GM12878 (cell line): ENCODE measurements at places on chromosomes 11 and 22.

- no peaks in the 10 kb centered on the region for H3K36me3 ChIP-seq
- H3K4me3 ChIP-seq, result no peak overlapping the region
- H3K27me3 ChIP-seq, result no peaks in the 10 kb centered on the region
- H3K27ac ChIP-seq, result no peak overlapping the region
- H3K4me1 ChIP-seq, result no peaks in the 10 kb centered on the region
- DNase-seq, result no peak
Measured at GRCh38 chr11:74670171-74670570, 61.1 kb downstream of the CHRDL2 start.

DNA sequence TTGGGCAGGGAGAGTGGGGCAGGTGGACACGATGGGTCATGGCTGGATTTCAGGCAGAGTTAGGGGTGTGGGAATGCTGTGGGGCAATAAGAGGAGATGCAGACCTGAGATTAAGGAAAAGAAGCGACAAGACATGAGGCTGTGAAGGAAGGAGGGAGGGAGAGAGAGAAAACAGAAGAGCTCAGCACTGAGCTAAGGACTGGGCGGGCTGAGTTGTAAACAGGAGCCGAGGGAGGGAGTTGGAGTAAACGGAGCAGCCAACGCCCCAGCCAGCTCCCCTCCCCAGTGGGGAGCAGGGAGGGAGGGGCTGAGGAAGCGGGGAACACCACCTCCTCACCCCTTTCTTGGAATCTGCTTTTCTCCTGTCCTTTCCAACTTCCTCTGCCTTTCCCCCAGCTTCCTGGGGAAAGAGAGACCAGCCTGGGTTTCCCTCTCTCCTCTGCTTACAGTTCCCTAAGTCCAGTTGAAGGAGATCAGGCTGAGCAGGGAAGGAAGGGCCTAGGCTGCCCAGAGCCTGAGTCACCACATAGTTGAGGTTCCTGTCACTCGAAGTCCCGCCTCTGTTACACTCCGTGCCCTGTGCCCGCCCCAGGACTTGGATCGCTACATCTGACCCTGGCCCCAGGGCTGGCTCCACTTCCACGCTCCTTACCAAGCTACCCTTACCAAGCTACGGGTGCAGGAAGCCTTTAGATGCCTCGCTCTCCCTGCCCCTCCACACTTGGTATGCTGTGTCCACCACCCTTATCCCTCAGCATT, 6.7 kb upstream of the AHNAK start:
- H3K36me3 ChIP-seq, result no peaks in the 10 kb centered on the region
- peaks cover 76% of the 10 kb centered on the region for H3K4me1 ChIP-seq
- H3K27ac ChIP-seq, result peak overlapping the region; percentile 56
- no peak overlapping the region for H3K4me3 ChIP-seq
- no peaks in the 10 kb centered on the region for H3K27me3 ChIP-seq

- no peak for DNase-seq
- no peaks in the 10 kb centered on the region; the same call in 1 of the 2 replicates for H3K4me1 ChIP-seq
- peak within 1 kb of the TSS; percentile 94 for H3K4me3 ChIP-seq
- peak within 1 kb of the TSS; percentile 58 for H3K27ac ChIP-seq
- no peaks in the 10 kb centered on the region for H3K27me3 ChIP-seq
- peaks cover 5% of the 10 kb centered on the region; the same call in 1 of the 2 replicates for H3K36me3 ChIP-seq
Measured at GRCh38 chr11:47565340-47566148, at the start of gene PTPMT1. Gene PTPMT1, plus strand, starts transcription at chr11:47565599. Its CDS starts 24 bp downstream, at chr11:47565623.

- no peak overlapping the region for H3K4me3 ChIP-seq
- peak; percentile 84 for DNase-seq
- H3K27ac ChIP-seq, result peak overlapping the region; percentile 97
Measured at GRCh38 chr22:17243524-17243923, 24.3 kb upstream of the ADA2 start.

DNA sequence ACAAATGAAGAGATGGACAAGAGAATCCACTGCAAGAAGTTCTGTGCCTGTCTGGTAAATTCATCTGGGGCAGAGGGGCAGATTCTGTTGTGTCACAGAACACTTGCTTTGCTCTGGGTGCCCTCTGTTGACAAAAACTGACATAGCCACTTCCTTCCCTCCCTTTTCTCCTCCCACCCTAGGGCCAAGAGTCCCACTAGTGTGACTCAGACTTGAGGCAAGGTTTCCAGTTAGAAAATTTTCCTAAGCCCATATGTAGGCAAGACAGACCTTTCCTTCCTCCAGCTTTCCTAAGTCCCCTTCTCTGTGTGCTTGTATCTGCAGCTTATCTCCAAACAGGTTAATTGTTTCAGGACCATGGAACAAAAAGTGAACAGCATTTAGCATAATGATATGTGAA, 106.8 kb downstream of the RBFOX2 start:
- H3K4me3 ChIP-seq, result no peak overlapping the region
- DNase-seq, result peak; percentile 13
- H3K36me3 ChIP-seq, result no peaks in the 10 kb centered on the region
- no peak overlapping the region for H3K27ac ChIP-seq
- no peaks in the 10 kb centered on the region for H3K27me3 ChIP-seq

GRCh38 chr22:38153821-38154562, 27.6 kb downstream of the PLA2G6 start:
- no peak overlapping the region for H3K27ac ChIP-seq
- no peaks in the 10 kb centered on the region for H3K36me3 ChIP-seq
- no peaks in the 10 kb centered on the region for H3K27me3 ChIP-seq
- DNase-seq, result no peak
- peaks cover 8% of the 10 kb centered on the region for H3K4me1 ChIP-seq

DNA sequence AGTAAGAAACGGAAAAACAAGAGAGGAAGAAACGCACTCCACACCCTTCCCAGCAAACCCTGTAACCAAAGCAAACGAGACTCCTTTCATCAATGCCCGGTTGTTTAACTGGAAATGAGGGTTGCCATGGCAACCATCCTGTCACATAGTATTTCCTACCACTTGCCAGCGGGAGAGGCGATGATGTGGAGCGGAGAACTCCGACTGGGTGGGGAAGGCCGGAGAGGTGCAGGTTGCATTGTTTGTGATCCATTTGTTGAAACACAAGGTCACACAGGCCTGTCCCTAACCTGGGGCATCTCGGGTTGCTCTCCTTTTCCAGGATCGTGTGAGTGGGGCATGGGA, 609.9 kb downstream of the BUD13 start:
- H3K36me3 ChIP-seq, result no peaks in the 10 kb centered on the region
- H3K4me1 ChIP-seq, result no peaks in the 10 kb centered on the region
- H3K27ac ChIP-seq, result no peak overlapping the region
- no peak overlapping the region for H3K4me3 ChIP-seq
- H3K27me3 ChIP-seq, result no peaks in the 10 kb centered on the region

GRCh38 chr11:23574149-23574548, 713.9 kb upstream of the CCDC179 start:
- DNase-seq, result no peak
- H3K36me3 ChIP-seq, result no peaks in the 10 kb centered on the region
- H3K4me3 ChIP-seq, result no peak overlapping the region
- no peaks in the 10 kb centered on the region for H3K4me1 ChIP-seq

DNA sequence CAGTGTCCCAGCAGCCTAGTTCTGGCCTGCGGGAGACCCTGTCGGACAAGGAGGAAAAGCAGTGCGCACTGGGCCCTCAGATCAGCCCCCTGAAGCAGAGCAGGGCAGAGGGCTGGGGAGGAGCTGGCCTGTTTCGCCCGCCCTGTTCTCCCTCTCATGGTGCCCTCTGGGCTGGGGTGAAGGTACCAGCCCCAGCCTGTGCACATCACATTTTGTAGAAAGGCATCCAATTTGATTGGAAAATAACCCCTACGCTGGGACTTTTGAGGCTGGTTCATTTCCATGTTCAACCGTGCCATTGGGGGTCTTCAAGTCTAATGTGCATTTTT, 832 bp upstream of the NAP1L4 start:
- H3K27ac ChIP-seq, result peak overlapping the region; percentile 84
- H3K27me3 ChIP-seq, result no peaks in the 10 kb centered on the region

- H3K4me1 ChIP-seq, result no peaks in the 10 kb centered on the region
- H3K36me3 ChIP-seq, result no peaks in the 10 kb centered on the region
- no peaks in the 10 kb centered on the region for H3K27me3 ChIP-seq
- no peak overlapping the region for H3K4me3 ChIP-seq
- DNase-seq, result no peak
Measured at GRCh38 chr22:27809226-27809603, 7.7 kb upstream of the MN1 start.

GRCh38 chr22:39960791-39961746, 872 bp downstream of the TMA7B start:
- H3K4me1 ChIP-seq, result peaks cover 49% of the 10 kb centered on the region
- no peaks in the 10 kb centered on the region for H3K27me3 ChIP-seq
- peak overlapping the region; percentile 17 for H3K27ac ChIP-seq
- peaks cover 38% of the 10 kb centered on the region for H3K36me3 ChIP-seq
- peak overlapping the region; percentile 33; the same call in 1 of the 2 replicates for H3K4me3 ChIP-seq
